K562 (cell line): ENCODE measurements at places on chromosomes 12 and 14.

DNA sequence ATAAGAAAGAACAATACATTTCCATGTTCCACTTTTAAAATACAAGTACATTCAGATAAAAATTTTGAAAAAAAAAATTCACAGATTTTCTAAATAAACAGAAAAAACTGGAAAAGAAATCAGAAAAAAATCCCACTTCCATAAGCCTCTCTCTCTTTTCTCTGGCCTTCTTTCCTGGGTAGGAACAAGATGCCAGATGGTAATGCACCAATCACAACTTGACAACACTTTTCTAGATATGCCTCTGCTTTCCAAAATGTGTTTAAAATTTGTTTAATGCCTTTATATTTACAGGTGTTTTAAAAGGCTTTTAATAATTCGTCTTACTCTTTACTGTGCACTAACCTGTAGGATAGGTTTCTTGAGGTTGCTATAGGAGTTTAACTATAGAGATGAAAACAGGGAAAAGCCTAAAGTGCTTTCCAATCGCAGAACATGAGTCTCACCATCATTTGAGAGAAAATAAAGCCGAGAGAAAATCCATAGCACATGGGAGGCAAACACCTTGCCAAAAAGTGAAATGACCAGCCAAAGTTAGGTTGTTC lies 74.2 kb downstream of the TMTC1 start:
- no peak for DNase-seq

- no peak for DNase-seq
These were observed 193.6 kb upstream of the FAR2 start for GRCh38 chr12:28955491-28955890.

DNA sequence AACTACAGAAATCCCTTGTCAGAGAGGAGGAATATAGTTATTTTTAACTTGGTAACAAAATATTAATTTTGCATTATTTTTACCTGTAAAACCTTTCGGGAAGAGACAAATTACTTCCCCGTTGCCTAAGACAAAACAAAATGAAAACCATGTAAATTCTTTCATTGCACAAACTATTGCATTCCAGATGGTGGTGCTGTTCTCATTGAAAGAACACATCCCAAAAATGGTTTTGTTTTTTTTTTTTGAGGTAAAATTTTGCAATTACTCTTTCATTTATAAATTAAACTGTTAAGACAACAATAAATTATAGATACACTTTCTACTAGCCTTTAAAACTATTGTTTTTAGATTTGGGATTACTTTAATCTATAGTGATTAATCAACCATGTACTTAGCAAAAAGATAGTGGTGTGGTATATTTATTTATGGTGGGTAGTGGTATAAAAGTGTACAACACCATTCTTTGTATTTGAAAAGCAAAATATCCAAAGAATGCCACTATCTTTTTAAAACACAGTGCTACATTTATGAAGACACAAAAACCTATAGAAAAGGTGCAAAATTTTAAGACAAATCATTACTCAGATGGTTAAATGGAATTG lies 115.5 kb downstream of the SLC38A1 start:
- no peak for DNase-seq

- peak; percentile 5 for DNase-seq
These were observed 7.3 kb upstream of the ZNF740 start for GRCh38 chr12:53173085-53173715.

DNA sequence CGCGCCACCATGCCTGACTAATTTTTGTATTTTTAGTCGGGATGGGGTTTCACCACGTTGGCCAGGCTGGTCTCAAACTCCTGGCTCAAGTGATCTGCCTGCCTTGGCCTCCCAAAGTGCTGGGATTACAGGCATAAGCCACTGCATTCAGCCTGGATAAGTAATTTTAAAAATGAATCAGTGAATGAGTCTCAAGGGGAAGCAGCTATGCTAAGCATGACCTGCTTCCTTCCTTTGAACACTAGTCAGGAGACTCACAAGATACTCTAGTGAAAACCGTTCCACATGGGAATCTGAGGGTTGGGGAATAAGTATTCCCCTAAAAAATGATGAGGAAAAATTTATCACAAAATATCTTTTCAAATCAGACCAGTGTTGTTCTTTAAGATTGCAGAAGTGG lies 10.7 kb upstream of the FAM234B start:
- DNase-seq: no peak

DNA sequence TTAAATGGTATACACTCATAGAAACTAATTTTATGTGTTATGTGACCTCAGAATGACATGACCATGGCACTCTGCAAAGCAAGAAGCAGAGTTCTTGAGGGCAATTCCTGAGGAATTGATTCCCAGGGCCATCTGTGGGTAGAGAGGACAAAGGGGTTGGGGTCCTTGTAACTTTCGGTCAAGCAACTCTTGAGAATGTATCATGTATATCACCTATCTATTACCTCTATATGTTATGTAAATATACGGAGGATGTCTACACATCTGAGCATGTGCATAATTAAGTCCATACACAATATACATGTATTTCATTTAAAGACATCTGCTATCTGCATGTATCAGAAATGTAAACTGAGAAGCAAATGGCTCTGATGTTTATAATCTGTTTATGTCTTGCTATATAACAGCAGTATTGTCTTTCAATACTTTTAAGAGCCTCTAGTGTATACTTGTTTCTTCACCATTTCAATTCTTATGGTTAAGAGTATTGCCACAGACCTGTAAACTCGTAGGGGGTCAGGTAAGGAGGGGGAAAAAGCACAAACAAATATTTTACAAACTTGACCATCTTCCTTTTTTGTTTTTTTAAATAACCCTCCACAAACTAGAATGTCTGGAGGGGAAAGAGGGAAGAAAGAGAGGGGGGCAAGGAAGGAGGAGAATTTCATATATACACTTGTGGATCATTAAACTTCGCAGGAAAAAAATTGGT lies 4.5 kb downstream of the FOXA1 start:
- no peak for DNase-seq

- no peak for DNase-seq
These were observed 295.7 kb upstream of the PRKD1 start for GRCh38 chr14:30223385-30223785.

GRCh38 chr14:93548102-93548843 lies 117.5 kb downstream of the UNC79 start:
- no peak for DNase-seq

DNA sequence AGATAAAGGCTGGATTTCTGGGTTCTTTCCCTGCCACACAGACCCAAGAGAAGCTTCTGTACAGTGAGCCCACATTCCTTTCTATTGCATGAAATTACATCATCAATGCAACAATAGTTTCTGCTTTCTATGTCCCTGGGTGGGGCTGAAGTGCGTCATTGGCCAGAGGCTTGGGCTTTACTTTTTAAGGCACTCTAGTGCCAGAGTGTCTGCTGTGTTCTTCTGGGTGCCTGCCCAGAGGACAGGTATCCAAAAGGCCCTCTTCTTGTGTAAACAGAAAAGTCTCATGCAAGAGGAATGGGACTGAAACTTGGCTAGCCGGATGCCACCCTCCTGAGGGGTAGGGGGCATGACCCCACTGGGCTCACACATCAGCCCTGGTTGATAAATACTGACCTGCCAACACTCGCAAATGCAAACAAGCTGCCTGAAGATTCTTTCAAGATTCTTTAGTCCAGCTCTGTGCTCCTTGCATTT lies 5.9 kb downstream of the KRT86 start:
- no peak for DNase-seq

DNA sequence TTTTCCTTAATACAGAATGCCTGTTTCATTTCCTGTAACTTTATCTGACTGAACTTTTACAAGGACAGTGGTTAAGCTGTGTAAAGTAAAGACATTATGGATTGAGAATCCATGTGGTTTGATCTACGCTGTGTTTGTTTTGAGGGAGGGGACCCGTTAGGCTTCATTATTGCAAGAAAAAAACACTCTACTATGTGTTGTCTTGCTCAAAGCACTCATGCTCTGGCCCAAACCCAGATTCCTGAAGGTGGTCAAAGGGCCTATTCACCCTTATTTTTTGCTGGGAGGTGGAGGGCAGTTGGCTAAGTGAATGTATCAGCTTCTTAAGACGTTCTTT lies 11.9 kb downstream of the RNF10 start:
- DNase-seq: no peak

DNA sequence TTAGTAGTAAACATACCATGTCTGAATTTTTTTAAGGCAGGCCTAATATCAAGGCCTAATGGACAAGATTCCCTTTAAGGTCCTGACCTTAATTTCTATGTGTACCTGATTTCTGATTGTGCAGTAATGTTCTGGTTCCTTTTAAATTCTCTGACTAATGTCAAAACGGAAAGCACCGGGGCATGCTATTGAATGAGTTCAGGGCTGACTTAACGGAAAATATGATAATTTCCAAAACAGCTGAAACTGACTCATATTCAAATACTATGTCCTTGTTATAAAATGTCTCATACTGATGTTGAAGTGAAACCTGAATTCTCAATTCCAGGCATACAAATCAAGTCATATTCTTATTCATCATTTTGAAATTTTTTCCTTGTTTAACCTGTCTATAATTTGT lies 6.7 kb downstream of the TAS2R43 start:
- no peak for DNase-seq

DNA sequence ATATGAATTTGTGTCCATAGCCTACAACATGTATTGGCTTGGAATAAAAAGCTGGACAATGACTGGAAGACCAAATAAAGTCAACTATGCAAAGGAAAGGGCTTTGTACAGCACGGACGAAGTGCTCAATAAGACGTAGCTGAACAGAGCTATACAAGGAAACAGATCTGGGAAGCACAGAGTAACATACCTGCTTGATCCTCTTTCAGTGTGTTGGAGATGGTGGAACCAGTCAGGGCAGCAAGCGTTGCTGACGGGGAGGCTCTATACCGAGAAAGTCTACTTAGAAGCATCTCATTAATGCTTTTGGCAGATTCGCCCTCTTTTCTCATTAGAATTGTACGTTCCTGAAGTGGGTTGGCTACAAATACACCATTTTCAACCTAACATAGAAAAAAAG lies 99.3 kb downstream of the HECTD4 start:
- no peak for DNase-seq

DNA sequence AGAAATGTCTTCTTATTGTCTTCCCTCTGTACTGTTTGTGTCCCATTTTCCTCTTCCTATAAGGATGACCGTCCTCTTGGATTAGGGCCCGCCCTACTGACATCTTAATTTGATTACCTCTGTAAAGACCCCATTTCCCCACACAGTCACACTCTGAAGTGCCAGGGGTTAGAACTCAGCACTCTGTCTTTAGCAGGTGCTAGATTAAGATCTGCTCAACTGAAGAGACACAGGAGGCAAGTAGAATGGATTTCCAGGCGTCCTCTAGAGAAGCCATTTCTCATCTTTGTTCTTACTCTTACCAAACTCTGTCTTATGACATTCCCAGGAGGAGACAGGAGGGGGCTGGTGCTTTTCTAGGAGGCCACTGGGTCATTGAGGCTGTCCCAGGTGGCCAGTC lies 50.8 kb downstream of the VCPKMT start:
- no peak for DNase-seq

DNA sequence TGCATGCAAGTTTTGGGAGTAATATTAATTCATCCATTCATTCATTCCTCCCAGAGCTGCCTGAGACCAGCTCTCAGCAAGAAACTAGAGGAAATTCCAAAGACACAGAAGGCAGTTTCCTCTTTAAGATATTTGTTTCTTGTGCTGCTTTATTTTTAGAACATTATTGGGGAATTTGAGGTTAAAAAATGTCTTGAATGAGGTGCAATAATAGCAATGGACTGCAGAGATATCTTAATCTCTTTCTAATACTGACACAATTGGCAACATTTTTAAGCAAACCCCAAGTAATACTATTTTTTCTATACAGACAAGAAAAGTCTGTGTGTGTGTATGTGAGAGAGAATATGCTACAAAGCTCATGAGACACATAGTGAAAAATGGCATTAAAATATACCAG lies 190.2 kb upstream of the USP15 start:
- DNase-seq: no peak

- DNase-seq: no peak
These were observed 1096.5 kb downstream of the FSCB start for GRCh38 chr14:43410631-43411030.

- DNase-seq: no peak
These were observed 58.7 kb upstream of the CCND2 start for GRCh38 chr12:4214877-4215228.

DNA sequence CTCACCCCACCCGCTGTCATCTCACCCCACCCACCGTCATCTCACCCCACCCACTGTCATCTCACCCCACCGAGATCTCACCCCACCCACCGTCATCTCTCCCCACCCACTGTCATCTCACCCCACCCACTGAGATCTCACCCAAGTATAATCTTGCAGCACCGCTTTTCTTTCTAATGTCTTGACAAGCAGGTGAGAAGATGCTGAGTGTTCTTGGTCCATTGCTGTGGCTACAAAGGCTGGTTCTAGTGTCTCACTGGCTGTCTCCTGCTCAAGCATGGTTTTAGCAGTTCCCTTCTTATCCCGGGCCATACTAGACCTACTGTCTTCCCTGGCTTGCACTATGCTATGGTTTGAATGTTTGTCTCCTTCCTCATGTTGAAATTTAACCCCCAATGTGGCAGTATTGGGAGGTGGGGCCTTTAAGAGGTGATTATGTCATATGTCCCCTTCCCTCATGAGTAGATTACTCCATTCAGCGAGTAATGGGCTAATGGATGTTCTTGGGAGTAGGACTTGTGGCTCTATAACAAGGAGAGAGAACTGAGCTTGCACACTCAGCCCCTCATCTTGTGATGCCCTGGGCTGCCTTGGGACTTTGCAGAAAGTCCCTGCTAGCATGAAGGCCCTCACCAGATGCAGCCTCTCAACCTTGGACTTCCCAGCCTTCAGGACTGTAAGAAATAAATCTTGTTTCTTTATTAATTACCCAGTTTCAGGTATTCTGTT lies 47.7 kb upstream of the PPP2R5C start:
- peak; percentile 41 for DNase-seq

DNA sequence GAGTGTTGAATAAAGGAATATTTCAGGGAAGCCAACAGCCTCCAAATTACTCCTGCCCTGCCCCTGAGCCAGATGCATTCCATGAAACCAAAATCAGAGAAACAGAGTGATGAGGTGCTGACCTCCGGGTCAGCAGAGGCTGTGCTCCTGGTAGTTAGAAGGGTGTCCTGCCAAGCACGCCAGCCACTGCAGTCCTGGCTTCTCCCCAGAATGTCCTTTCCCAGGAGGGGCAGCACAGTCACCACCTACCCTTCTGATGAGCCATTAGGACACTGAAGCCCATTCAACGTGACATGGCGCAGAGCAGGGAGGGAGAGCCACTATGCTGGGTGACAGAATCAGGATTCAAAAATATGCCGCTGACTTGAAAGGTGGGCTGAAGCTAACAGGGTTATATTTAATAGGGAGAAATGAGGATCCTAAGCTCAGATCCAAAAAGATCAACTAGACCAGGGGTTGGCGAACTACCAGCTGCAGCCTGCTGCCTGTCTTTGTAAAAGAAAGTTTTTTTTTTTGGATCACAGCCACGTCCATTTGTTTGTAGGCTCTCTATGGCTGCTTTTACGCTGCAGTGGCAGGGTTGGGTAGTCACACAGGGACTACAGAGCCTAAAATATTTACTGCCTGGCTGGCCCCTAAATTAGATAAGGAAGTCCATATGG lies 34.5 kb upstream of the PLEK2 start:
- DNase-seq: no peak

DNA sequence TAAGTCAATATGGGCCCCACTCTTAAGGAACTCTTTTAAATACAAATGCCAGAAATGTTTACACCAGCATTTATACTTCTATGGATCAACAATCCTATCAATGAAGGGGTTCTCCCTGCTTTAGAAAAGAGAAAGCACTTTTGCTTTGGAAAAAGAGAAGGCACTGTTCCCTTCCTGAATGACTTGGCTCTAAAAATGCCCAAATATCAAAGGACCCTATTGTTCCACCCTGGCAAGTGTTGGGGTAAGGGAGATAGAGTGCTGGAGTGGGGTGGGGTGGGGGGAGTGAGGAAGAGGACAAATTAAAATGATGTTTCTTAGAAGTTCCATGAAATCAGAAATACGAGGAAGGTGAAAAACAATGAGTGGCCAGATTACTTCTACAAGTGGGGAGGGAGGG lies 131.6 kb upstream of the GRIN2B start:
- no peak for DNase-seq
